ENCODE measurements at places on chromosomes 6 and 20. TPM values are rescaled to one million over a fixed set of nuclear protein-coding genes. Genes with fewer than 3 reads are reported as not detected.

CPNE5 gene
- 137 TPM for total RNA-seq

DLL1 gene
- 4.6 TPM for total RNA-seq

DACT2 gene
- 20.8 TPM for total RNA-seq

CAPN11 gene
- 23.5 TPM for total RNA-seq

STX11 gene
- 6.1 TPM for total RNA-seq

SNAI1 gene
- total RNA-seq = 7.0 TPM

HAO1 gene
- total RNA-seq = 0.16 TPM

SLC2A10 gene
- 12.0 TPM for total RNA-seq

GABRR1 gene
- 1.6 TPM for total RNA-seq

HLA-DPA1 gene
- total RNA-seq = 48.9 TPM

MUCL3 gene
- total RNA-seq = 0.19 TPM

CD109 gene
- total RNA-seq = 5.4 TPM

MUC21 gene
- not detected for total RNA-seq

COL21A1 gene
- 10.5 TPM for total RNA-seq

KCNK5 gene
- total RNA-seq = 1.6 TPM

TRIM10 gene
- 0.25 TPM for total RNA-seq

PTCRA gene
- total RNA-seq = 0.56 TPM

TMEM170B gene
- total RNA-seq = 8.0 TPM

TP53TG5 gene
- total RNA-seq = 6.4 TPM

GSS gene
- total RNA-seq = 79.3 TPM

TFAP2B gene
- total RNA-seq = 0.19 TPM

TCF15 gene
- total RNA-seq = 3.7 TPM

ANGPT4 gene
- 0.79 TPM for total RNA-seq

SNX9 gene
- total RNA-seq = 26.0 TPM

KCNK16 gene
- not detected for total RNA-seq

UNC5CL gene
- 3.2 TPM for total RNA-seq

TENT5A gene
- 7.0 TPM for total RNA-seq

ARHGAP40 gene
- 1.5 TPM for total RNA-seq

TINAG gene
- not detected for total RNA-seq

HSPA12B gene
- total RNA-seq = 11.1 TPM

E2F1 gene
- 22.8 TPM for total RNA-seq

TEAD3 gene
- total RNA-seq = 10.6 TPM

SEMG1 gene
- not detected for total RNA-seq

PHF1 gene
- 184 TPM for total RNA-seq

OVOL2 gene
- 4.8 TPM for total RNA-seq

SLC4A11 gene
- total RNA-seq = 9.2 TPM

CD40 gene
- 5.3 TPM for total RNA-seq

SIRPG gene
- 1.1 TPM for total RNA-seq

TIAM2 gene
- 38.0 TPM for total RNA-seq

TNFRSF6B gene
- 30.5 TPM for total RNA-seq

FILIP1 gene
- 2.7 TPM for total RNA-seq

PREX1 gene
- 36.5 TPM for total RNA-seq

GLO1 gene
- 54.3 TPM for total RNA-seq

Data from testis (tissue), 5 donors.